NCI-H1092 (cell line): ENCODE measurements at places on chromosomes 3 and 15.

DNA sequence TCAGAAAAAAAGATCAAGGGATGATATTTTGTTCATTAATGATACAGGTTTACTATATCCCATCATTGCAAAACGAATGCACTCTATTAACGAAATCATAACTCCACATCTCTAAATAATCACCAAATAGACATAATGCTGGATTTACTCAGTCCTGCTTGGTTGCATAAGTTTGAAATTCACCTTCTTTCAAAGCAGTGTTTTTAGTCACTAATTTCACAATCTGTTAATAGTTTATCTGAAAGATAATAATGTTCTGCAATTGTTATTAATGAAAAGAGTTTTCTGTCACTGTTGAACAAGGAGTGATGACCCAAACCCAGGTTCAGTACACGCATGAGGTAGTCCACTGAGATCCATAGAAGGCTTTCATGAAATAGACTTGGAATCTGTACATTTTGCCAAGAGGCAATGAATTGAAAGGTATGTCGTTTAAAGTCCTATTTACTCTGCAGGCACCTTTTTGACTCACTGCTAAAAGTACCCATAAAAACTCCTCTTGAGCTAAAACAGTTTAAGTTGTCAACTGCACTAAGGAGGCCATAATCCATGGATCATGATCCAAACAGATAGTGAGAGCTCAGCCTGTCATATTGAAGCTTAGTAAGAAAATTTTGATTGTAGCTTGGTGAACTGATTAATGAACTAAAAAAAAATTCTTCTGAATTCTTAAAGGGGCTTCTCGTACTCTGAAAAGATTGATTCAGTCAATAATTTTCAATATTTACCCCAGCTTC, 75.6 kb upstream of the MBNL1 start:
- DNase-seq = no peak

GRCh38 chr3:170410428-170411029, 8.1 kb upstream of the CLDN11 start:
- DNase-seq = peak; percentile 6

GRCh38 chr3:17278006-17278405, 393.3 kb downstream of the PLCL2 start:
- DNase-seq = no peak

DNA sequence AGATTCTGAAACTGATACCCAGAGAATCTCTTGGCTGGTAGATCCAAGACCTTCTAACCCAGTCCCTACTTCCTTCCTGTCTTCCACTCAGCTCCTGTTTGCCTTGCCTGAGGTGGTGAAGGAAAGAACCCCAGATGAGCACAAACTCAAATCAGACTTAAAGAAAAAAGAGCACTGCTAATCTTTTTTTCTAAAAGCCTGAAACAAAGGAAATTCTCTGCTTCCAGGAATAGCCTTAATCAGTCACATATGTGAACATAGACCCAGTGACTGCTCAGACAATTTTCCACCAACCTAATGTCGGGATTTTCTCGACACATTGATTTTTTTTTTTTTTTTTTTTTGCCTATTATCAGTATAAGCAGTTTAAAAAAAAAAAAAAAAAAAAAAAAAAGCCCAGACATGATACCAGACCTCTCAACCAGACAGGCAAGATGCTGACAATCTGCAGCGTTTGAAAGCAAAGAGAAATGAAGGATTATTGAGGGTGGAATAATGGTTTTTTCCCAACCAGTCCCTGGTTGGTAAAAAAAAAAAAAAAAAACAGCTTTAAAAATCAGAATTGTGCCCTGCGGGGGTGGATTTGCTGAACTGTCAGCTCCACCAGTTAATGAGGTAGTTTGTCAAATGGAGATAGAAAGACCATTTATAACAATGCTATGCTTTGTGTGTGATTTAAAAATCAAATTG, 256.8 kb upstream of the RARB start:
- DNase-seq = no peak

GRCh38 chr3:154926721-154927120, 153.4 kb upstream of the MME start:
- no peak for DNase-seq

DNA sequence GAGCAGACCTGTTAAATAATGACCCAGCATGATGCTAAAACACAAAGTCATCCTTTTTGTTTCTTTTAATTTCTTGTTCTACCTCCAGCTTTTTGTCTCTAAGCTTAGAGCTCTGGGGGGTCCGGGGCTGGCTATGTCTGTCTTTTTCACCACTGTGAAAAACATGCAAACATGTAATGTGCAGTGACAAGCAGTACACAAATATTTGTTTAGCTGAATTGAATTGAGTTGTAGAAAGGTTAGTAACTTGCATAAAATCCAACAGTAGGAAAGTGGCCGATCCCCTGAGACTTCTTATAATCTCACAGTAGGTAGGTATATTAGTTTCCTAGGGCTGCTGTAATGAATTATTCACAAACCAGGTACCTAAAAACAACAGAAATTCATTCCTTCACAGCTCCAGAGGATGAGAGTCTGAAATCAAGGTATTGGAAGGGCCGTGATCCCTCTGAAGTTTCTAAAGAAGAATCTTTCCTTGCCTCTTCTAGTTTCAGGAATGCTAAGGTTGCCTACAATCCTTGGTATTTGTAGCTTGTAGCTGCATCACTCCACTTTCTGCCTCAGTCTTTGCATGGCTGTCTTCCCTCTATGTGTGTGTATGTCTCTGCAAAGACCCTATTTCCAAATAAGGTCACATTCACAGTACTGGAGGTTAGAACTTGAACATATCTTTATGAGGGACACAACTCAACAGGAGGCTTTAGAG, 32.7 kb downstream of the ARL14 start:
- no peak for DNase-seq

DNA sequence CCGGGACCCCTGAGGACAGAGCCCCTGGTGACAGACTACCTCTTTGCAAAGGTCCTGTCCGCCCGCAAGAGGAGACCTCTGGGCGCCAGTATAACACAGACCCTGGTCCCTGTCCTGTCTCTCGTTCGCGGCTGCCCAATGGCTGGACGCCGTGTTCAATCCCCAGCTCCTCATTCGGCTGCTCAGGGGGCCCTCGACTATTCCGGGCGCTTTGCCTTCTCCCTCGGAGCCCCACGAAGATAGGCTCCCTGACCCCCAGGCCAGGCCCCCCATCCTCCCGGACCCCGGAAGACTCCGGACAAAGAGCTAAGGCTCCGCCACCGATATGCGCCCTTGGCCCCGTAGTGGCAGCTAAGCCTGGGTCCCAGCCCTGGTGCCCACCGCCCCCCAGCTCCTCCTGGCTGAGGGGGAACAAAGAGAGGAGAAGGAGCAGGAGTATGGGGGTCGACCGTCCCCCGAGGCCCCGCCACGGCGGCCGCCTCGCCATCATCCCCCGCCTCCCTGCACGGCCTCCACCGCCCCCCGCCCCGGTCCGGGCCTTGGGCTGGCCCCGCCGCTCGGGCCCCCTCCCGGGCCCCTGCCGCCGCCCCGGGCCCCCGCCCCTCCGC, 437 bp downstream of the CELSR3 start:
- DNase-seq = no peak

DNA sequence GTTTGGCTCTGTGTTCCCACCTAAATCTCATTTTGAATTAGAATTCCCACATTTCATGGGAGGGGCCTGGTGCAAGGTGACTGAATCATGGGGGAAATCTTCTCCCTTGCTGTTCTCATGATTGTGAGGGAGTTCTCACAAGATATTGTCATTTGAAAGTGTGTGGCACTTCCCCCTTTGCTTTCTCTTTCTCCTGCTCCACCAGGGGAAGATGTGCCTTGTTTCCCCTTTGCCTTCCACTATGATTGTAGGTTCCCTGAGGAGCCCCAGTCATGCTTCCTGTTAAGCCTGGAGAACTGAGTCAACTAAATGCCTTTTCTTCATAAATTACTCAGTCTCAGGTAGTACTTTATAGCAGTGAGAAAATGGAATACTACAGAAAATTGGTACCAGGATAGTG, 157.2 kb upstream of the TPRG1 start:
- DNase-seq = no peak

GRCh38 chr3:8757551-8758518, 11.6 kb downstream of the OXTR start:
- no peak for DNase-seq

- peak; percentile 13 for DNase-seq
These were observed 169.2 kb downstream of the ROBO1 start for GRCh38 chr3:79598594-79598993.

GRCh38 chr3:153268564-153269279, 106.7 kb downstream of the RAP2B start:
- DNase-seq = no peak

DNA sequence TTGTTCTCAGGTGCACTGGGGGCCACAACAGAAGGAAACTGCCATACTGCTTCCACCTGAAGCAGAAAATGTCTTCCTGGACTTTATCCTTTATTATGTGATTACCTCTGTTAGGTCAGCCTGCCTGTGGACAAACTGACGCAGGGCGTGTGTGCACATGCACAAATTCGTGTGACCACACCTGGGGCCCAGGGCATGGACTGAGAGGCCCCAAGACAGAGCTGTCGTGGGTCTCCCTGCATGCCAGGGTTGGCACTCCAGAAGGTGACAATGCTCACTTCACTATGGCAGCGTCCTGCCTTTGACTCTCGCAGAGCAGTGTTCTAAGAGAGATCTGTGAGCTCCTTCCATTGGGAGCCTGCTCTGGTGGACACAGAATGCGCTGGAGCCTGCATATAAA, 34.5 kb downstream of the CCDC12 start:
- no peak for DNase-seq

DNA sequence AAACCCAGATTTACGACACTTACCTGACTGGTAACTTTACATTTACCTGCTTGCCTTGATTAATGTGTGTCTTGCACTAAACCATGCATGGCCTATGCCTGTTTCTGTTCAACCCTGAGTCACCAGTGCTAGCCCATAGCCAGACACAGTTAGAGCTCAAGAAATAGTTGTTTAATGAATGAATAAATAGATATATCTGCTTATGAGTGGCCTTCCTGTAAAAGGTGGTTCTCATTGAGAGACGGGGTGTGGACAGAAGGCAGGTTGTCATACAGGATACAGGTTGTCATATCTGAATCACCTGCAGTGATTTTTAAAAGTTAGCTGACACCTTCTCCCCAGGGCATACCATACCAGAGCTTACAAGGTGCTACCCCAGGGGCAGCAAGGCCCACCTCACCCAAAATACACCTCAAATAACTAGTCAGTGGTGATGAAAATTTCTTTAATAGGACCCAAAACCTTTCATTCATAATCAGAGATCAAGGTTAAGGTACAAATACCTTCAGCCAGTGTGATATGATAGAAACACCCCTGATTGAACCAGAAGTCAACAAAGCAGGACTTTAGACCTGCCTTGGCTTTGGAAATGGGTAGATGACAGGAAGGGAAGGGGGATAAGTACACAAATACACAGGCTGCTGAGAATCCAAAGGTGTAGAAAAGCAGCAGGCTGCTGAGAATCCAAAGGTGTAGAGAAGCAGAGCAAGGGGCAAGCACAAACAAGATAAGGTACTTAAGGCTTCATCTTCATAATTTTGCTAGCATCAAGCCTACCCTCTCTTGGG, 45.4 kb upstream of the TSC22D2 start:
- no peak for DNase-seq

- no peak for DNase-seq
These were observed 468.0 kb upstream of the GBE1 start for GRCh38 chr3:82229397-82229796.

DNA sequence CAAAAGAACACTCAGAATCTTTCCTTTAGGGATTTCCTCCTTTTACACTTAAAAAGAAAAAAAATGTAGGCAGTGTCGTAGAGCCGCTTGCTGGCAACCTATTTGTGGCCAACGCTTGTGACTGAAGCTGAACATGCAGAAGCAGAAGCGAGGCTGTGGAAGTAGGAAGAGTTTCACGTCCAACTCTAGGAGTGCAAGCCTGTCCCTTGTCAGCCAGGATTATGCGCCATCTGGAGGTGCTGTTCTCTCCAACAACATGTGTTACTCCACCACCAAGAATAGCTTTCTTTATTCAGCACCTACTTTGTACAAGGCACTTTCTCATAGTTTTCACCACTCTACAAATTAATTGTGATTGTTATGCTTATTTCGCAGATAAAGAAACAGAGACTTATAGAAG, 223.2 kb upstream of the LMCD1 start:
- DNase-seq = no peak

DNA sequence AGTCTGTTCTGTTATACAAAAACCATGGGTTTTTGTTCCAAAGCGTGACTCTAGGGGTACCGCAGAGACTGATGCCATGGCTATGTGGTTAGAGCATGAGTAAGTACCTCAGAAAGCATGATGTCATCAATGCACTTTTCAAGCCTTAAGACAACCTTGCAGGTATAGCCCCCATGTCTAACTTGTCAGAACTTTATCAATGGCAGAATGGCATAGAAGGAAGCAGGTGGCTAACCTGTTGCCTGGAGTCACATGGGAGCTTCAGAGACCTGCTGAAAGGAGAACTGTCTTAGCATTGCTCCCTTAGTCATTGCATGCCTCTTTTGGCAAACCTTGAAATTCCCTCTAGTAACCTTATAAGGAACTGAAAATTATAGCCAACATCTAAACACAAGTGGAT, 52.5 kb downstream of the EOMES start:
- no peak for DNase-seq

- no peak for DNase-seq
These were observed 28.2 kb upstream of the PLAAT1 start for GRCh38 chr3:193212844-193213243.

DNA sequence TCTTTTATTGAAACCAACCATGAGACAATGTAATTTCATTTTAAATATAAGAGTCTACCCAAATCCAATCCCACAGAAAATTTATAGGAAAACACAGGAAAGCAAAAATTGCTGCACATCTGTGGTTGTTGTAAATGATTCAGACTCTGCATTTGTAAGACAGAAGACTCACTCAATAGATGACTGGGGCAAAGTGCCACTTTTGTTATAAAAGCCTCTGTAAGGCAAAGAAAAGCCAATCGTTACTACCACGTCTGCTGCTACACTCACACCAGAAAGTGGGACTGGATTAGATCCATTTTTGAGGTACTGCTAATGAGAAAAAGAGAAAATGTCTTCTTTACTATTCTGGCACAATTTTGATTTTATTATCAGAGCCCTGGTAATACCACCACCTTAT, 74.9 kb downstream of the SEMA6D start:
- no peak for DNase-seq

DNA sequence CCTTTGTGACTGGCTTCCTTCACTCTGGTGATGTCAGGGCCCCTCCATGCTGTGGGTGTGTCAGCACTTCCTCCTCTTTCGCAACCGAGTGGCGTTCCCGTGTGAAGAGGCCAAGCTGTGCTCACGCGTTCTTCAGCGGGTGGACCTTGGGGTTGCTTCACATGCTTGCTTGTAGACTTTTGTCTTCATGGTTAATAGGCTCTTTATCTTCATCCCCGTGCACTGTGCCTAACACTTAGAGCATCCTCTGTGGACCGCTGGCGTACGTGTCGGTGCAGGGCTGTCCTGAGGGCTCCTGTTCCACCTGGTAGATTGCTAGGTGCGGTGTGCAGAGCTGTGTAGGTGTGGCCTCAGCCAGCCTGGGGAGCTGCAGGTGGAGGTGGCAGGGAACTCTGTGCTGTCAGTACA, 182.3 kb downstream of the OR4M2 start:
- no peak for DNase-seq

- DNase-seq = no peak
These were observed 52.2 kb upstream of the PTX3 start for GRCh38 chr3:157384491-157384890.
